ENCODE measurements at places on chromosomes 5 and 9.

DNA sequence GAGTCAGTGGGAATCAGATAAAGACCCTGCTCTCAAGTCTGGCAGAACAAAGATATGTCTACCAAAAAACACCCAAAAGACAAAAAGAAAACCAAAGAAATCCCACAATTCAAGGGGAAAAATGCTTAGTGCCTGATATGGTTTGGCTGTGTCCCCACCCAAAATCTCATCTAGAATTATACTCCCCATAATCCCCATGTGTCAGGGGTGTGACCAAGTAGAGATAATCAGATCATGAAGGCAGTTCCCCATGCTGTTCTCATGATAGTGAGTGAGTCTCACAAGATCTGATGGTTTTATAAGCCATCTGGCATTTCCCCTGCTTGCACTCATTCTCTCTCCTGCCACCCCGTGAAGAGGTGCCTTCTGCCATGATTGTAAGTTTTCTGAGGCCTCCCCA is 13.4 kb downstream of the FBXO10 start:
- DNase-seq: no peak

DNA sequence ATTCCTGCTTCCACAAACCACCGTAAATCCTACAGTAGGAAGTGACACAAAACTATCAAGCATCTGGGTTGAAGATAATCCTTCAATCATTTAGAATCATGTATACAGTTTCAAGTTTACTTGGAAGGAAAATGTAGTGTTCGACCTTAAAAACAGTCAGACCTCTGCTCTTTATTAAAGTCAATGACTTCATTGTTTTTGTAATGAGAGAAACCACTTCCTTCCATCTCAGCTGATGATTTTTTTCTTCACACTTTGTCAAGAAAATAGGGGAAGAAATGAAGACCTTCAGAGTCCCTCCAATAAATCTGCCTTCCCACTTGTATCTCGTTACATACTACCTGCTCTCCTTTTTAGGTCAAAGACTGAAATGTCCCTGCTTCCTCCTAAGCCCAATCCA is 30.1 kb downstream of the TUSC1 start:
- DNase-seq: no peak

GRCh38 chr5:177027665-177028064 is 5.2 kb downstream of the ZNF346 start:
- no peak for DNase-seq

GRCh38 chr9:4137681-4138099 is 162.2 kb downstream of the GLIS3 start:
- no peak for DNase-seq

DNA sequence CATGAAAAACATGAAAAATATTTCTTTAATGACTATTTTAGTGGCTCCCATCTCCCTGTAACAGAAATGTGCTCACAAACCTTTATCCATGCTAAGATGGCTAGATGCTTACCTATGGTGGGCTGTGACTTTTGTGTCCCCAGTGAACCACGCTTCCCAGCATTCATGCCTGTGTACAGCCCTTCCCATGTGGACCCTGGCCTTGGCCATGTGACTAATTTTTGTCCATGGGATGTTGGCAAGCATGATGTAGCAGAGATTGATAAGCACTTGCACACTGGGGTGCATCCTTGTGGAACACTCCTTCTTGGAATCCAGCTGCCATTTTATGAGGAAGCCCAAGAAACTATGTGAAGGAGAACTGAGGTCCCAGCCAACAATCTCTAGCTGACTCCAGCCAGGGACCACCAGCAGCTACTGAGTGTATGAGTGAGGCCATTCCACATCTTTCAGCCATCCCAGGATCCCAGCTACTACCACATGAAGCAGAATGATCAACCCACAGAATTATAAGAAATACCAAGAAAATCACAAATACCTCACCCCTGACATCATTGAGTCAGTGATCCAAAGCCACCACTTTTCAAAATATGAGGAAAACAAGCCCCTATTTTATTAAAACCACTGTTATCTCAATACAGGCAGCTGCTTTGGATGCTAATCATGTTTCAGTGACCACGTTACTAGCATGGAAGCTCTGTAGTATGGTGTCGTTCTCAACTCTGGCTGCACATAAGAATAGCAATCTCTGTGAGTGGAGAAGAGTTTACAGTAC is 16.1 kb upstream of the RAI14 start:
- DNase-seq: no peak

GRCh38 chr9:126522612-126523356 is 90.9 kb upstream of the LMX1B start:
- no peak for DNase-seq

DNA sequence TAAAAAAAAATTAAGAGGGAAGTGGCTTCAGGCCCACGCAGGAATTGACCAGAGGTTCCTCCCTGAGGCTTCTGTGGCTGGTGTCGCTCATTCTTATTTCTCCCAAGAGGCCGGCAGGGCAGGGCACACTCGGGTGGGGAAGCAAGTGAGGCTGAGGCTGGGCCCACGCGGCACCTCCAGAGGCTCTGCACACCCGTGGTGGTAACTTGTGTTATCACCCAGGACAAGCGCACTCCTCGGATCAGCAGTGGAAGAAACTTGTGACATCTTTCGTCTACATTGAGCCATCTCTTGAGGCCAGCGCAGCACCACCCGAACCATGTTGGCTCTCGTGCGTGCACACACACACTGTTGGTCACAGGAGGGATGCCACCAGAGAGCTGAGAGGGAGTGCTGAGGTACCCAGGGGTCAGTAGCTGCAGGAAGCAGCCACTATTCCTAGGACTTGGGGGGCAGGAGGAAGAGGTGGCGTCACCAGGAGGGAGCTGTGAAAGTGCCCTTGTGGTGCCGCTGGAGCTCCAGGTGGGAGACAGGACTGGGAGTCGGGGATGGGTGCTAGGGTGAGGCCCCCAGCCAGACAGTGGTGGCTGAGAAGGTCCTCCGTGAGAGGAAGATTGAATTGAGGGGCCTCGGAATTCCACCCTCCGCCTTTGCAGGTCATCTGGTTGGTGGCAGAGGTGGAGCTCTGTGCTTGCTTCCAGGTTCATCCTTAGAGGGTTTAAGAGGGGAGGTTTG is 6.4 kb downstream of the NDUFS6 start:
- DNase-seq: no peak

DNA sequence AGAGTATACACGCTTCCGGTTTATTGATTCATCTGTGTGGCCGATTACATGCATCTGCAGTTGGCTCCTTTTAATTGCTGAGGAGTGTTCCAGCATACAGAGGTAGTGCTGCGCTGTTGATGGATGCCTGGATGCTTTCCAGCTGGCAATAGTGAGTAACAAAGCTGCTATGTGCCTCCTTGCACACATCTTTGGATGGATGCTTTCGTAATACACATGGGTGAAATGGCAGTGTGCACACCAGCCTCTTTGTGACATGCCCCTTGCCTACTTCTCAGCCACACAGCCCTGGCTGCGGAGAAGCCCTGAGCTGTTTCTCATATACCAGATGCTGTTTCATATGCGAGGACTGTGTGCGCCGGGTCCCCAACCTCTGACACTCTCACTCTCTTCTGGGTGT is 151.0 kb downstream of the GADD45G start:
- DNase-seq: no peak

GRCh38 chr5:13976867-13977830 is 32.7 kb upstream of the DNAH5 start:
- DNase-seq: no peak

DNA sequence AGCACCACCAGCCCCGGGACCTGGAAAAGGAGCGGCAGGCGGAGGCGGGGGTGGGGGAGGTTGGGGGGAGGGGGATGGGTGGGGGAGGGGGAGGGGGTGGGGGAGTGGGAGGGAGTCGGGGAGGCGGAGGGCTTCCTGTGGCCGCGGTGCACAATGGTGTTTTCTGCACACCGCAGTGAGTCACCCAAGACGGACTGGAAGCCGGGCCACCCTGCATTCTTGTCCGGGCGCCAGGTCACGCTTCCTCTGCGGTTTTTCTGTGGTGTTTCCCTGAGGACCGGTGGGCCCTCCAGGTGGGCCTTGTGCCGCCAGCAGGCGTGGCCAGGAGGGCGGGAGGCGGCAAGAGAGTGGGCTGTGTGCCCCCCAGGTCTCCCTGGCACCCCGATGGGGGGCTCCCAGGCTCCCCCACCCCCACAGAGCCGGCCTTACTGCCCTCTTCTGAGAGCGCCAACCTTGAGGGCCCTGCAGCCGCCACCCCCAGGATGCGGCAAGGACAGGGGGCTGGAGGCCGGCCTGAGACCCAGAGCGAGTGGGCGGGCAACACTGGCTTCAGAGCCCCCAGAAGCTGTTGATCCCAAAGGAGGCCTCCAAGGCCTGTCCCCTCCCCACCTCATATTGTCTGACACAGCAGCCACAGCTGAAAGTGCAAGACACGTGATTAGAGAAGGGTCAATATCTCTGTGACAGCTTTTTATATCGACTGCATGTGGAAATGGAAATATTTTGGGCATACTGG is 11.1 kb downstream of the EXD3 start:
- DNase-seq: no peak

DNA sequence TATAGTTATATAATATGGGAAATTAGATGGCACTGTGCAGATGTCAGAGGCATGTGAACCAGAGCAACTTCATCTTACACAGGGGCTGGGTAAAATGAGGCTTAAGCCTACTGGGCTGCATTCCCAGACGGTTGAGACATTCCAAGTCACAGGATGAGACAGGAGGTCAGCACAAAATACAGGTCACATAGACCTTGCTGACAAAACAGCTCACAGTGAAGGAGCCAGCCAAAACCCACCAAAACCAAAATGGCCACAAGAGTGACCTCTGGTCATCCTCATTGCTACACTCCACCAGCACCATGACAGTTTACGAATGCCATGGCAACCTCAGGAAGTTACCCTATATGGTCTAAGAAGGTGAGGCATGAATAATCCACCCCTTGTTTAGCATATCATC is 479.4 kb downstream of the TLR4 start:
- DNase-seq: no peak
